CD4-positive, alpha-beta T cell (primary cell): ENCODE measurements at places on chromosomes 11 and 22. TPM values are rescaled to one million over a fixed set of nuclear protein-coding genes. Genes with fewer than 3 reads are reported as not detected.

The NAALAD2 gene
- total RNA-seq, result not detected

The PIK3IP1 gene
- total RNA-seq, result 1,072 TPM

DNA sequence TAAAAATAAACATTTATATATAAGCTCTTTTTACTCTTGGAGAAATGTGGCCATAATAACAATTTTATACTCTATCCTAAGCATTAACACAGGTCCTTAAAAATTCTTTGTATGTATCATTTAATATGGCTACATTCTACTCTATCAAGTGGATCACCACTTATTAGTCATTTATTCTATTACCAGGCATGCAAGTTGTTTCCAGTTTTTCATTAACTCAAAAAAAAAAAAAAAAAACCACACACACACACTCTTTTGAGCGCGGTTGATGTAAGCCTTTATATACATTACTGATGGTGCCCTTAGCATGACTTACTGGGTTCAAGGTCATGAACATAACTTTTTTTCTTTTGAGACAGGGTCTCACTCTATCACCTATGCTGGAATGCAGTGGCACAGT lies 47.1 kb upstream of the MICAL2 start:
- no peak for DNase-seq

DNA sequence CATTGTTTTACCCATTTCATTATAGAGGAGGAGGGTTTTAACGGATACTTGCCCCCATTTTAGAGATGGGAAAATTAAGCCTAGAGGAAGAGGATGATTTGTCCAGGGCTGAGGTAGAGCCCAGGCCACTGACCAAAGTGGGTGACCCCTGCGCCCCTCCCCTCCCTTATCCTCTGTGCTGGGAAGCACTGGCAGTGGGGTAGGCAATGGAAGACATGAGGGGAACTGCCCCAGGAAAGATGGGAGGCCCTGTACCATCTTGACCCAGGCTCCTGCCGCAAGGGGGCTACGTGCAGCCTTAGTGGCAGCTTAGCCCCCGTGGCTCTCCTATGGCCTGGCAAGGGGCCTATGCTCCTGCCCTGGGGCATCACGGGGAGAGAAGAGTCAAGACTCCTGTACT lies 76.4 kb upstream of the MYOD1 start:
- no peak for DNase-seq

GRCh38 chr11:43396617-43397016 lies 37.9 kb downstream of the TTC17 start:
- no peak for DNase-seq

GRCh38 chr11:93528252-93528651 lies 14.9 kb downstream of the SMCO4 start:
- no peak for DNase-seq

DNA sequence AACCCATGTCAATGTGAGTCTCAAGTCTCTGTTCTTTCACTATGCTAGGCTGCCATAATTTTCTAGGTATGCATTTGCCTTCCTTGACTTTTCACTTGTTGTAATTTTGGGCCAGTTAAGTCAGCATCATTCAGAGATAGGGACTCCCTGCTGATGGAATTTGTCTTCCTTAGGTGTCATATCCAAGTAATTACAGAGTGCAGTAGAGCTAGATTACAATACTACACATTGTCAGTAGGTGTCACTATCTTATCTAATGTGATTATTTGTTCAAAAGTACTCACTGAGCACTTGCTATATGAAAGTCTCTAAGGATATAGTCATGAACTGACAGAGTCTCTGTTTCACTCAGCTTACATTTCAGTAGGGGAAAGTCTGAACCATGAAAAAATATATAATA lies 25.0 kb upstream of the SYN3 start:
- DNase-seq, result no peak
